ENCODE measurements at places on chromosomes 3 and 15. TPM values are rescaled to one million over a fixed set of nuclear protein-coding genes. Genes with fewer than 3 reads are reported as not detected.

DNA sequence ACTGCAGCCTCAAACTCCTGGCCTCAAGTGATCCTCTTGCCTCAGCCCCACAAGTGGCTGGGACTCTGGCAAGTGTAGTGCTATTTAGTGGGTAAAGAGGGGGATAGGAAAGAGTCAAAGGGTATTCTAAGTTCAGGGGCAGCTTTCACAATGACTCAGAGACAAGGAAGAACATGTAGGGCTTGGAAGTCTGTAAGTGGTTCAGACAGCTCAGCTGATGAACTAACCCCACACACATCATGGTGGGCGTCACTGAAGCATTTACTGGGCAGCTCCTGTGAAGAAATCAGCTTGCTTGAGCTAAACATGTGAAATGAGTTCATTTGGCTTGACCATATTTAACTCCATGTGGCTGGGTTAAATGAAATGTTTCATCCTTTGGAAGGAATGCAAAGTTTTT lies 34.6 kb upstream of the THSD4 start:
- no peak overlapping the region for H3K27ac ChIP-seq
- H3K36me3 ChIP-seq: no peaks in the 10 kb centered on the region
- DNase-seq: no peak
- no peak overlapping the region for H3K4me3 ChIP-seq
- H3K27me3 ChIP-seq: no peaks in the 10 kb centered on the region

GRCh38 chr3:152729906-152730305 lies 105.0 kb upstream of the P2RY1 start:
- no peak overlapping the region for H3K4me3 ChIP-seq
- no peaks in the 10 kb centered on the region for H3K4me1 ChIP-seq

DNA sequence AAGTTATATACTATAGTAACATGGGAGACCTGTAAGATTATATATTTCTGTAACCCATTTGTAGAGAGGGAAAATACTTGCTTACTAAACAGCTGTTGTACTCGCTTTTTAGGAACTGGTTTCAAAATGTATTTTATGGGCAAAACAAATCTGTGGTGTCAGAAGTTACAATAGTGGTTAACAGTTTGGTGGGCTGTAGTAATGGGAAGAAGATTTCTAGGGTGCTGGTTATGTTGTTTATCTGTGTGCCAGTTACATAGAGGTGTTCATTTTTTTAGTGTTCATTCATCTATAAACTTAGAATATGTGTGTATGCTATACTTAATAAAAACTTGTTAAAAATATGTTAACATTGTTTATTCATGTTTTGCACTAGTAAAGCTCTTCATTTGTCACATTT lies 42.1 kb downstream of the RNF111 start:
- H3K4me1 ChIP-seq: no peaks in the 10 kb centered on the region
- H3K36me3 ChIP-seq: peaks cover 6% of the 10 kb centered on the region
- DNase-seq: no peak
- H3K27ac ChIP-seq: no peak overlapping the region

VWA5B2 gene
- 0.45 TPM for total RNA-seq

TMEM212 gene
- total RNA-seq: not detected
